ENCODE measurements at places on chromosomes 4 and X.
A peak's percentile ranks its signal among the peaks of the same experiment; 100 is the strongest.

DNA sequence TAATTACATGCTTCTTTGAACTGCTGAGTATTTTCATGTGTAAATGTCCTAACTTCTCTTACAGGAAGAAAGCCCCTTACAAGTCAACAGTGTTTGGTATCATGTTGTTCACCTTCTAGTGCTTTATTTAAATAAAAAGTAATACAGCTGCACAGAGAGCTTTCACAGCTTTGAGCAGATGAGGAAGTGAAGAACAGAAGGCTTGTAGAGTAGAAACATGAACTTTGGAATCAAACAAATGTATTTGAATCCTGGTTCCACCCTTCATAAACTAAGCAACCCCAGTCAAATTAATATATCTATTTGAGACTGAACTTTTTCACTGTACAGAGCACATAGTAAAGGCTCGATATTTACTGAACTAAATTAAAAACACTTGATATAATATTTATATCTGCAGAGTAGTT, 120.5 kb downstream of the CAMK2D start:
- no peak for DNase-seq

DNA sequence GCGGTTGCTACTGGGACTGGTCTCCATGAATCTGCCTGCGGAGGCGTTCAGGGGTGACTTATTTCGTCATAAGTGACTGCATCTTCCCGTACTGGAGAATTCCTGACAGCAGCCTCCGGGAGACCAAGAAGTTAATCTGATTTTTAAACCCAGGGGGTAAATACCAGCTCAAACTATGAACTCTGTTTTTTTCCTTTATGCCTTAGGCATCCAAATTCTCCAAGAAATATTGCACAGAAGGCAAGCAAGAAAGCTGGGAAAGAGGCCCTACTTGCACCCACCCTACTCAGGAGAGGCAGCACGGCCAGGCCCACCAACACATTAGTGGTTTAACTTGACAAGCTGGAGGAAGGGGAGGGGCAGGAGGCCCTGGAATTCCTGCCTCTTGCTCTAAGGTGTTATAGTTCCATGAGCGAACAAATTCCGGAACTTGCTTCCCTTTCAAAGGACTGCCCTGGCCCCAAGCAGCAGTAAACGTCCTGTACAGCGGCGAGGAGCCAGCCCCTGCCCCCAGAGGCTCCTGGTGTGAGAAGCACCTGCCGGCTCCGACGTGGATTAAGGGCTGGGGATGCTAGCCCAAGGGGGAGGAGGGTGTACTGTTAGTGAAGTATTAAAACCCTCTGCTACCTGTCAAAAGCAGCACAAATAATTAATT, 177.2 kb downstream of the AFAP1 start:
- DNase-seq = no peak

DNA sequence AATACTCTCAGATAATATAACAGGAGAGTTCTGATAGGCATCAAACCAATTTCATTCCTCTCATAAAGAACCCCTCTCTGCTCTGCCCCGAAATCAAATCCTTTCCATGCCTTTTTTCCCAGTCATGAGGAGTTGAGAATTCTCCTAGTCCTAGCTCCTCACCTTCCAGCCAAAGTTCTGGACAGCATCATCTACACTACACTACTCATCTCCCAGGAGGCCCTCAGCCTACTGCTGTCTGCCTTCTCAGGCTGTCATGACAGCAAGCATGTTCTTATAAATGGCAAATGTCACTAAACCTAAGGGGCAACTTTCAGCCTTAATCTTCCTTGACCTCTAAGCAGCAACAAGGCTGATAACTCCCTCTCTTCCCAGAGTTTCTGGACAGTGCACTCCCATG, 26.6 kb downstream of the MAPK10 start:
- DNase-seq = no peak

DNA sequence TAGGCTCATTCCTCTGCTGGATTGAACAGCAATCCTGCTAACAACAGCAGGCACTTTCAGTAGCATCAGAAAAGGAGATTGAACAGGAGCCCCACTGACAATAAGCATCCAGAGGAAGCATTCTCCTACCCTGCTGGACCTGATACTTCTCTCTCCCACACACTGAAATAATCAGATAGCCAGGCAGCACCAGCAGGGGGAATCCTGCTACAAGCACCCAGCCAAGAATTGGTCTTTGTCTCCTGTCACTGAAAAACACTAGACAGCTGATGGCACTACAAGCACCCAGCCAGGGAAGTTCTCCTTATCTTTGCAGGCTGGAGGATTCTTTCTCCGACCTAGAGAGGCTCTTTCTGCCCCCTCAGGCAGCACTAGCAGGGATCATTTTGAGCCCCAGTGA, 444.3 kb upstream of the GRIA3 start:
- DNase-seq = no peak

- no peak for DNase-seq
Measured at GRCh38 chr4:77065382-77065781, 10.4 kb downstream of the CCNI start.

DNA sequence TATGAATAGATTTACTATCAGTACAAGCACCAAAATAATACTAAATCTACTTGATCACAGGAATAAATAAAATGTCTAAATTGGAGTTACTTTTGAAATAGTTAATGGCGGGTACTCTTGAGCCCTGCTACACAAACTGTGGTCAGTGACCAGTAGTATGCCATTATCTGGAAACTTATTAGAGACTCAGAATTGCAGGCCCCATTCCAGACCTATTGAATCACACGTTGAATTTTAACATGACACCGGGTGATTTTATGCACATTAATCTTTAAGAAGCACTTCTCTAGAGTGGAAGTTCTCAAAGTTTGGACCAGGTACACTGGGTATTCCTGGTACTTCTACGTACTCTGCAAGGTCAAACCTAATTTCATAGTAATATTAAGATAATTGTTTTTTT, 660.0 kb upstream of the POU3F4 start:
- DNase-seq = no peak

DNA sequence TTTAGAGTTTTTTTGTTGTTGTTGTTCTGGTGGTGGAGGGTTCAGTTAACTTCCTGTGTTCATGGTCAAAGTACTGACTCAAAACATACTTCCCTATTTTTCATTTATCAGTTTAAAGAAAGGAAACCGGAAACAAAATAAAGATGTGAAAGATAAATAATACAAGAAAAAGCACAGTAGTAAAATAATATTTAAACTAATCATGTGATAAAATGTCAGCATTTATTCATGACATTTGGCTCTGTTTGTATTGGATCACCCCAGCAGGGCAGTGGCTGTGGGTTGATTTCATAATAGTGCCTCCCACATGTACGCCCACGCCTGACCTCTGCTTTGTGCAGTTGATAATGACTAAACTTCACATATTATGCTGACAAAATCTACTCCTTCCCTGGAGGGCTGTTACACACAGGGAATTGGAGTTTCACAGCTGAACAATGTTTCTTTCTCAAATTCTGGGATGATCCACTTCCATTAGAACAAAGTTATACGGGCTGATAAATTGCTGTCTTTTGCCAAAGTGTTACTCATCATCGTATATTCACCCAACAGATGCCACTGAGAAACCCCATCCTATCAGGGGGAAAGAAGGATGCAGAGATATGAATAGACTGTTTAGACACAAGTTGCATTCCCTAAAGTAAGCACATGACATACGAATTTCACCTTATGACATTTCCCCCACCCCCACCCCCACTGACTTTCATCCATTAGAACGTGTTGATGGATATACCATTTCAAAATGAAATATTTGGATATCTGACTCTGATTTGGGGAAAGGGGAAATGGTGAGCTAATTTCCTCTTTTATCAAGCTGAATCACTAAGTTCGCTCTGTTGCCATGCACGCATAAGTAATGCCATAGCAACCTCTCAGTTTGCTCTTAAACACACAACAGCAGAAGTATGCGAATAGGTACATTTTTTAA, 48.3 kb downstream of the AMELX start:
- peak; percentile 73 for DNase-seq

Data from kidney glomerular epithelial cell (primary cell).